Sciatic nerve (tissue), 2 donors: ENCODE measurements at places on chromosomes 16 and 17.

- no peak for DNase-seq
Observed at GRCh38 chr17:2363851-2364762, 26.8 kb downstream of the SGSM2 start.

DNA sequence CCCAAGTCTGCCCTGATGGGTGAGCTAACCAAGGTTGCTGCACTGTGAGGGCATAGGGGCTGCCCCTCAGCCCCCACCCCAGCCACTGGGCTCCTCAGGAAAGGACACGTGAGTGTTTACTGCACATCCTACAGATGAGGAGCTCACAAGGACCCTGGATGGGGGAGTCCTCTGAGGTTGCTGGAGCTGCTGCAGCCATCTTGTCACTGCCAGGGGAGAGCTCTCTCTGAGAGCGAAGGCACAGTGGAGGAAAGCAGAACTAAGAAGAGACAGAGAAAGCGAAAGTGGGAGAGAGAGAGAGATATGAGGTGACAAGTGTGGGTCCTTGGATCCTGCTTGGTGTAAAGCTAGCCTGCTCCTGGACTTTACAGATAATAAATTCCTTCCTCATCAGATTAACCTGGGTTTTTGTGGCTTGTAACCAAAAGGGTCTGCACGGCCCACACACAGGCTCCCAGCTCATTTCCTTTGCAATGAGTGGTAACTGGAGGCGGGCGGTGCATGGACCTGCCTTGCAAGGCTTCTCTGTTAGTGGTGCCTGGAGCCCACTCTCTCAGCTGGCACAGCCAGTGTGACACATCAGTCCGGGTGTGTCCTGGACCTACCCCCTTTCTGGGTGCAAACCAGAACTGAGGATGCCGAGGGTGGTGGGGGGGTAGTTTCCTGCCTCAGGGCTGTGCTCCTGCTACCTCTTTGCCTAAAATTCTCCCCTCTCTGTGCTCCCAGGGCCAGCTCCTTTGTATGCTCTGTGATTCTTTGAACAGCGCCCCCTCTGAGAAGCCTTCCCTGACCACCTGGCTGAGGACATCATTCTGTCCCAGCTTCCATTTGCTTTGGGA, 14.2 kb downstream of the SNX20 start:
- no peak for DNase-seq

- peak; percentile 10 for DNase-seq
Observed at GRCh38 chr17:6510321-6510977, 45.9 kb downstream of the PITPNM3 start.

DNA sequence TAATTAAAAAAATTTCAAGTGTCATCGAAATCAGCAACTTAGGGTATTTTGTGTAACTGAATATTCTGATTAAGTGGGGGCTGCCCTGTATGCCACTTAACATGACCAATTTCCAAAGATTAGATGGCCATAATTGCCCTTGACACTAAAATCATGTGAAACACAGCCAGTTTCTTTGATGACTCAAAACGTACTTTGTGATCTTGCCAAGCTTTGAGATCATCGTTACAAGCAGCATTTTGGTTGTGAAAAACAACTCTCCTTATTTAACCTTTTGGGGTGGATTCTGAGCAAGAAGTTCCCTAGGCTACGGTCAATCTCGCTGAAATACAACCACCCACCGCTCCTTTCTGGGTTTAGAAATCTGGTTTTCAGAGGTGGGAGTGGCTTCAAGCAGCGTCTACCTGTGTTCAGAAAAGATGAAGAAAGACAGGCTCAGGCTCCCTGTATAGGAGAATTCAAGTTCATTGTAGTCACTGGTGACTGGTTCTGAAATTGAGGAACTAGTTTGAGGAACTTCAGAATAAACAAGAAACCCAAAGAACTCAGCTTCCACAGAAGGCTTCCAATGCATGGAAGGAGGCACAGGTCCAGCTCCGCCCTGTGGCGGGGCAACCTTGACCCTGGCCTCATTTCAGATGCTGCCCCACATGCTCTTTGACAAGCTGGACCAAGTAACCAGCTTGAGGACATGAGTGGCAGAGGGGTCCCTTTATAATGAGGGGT, 9.4 kb downstream of the MAP3K14 start:
- DNase-seq: no peak

DNA sequence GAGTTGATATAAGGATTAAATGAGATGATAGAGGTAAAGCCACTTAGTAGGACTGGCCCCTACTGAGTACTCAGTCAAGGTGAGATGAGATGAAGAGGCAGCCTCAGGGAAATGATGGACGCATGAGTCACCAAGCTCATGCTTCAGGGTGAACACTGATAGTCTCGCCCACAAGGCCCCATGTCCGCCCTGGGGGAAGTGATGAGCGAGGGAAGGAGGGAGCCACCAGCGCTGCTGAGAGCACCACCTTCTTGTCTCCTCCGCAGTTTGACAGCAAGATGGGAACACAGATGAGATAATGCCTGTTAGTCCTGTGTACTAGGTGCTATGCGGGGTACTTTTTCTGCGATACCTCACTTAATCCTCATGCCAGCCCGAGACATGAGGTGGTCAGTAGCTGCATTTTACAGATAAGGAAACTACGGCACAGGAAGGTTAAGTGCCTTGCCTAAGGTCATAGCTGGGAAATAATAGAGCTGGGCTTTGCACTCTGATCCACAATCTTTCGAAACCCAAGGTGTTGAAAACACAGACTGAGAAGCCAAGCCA, 383.0 kb downstream of the CPPED1 start:
- DNase-seq: no peak

DNA sequence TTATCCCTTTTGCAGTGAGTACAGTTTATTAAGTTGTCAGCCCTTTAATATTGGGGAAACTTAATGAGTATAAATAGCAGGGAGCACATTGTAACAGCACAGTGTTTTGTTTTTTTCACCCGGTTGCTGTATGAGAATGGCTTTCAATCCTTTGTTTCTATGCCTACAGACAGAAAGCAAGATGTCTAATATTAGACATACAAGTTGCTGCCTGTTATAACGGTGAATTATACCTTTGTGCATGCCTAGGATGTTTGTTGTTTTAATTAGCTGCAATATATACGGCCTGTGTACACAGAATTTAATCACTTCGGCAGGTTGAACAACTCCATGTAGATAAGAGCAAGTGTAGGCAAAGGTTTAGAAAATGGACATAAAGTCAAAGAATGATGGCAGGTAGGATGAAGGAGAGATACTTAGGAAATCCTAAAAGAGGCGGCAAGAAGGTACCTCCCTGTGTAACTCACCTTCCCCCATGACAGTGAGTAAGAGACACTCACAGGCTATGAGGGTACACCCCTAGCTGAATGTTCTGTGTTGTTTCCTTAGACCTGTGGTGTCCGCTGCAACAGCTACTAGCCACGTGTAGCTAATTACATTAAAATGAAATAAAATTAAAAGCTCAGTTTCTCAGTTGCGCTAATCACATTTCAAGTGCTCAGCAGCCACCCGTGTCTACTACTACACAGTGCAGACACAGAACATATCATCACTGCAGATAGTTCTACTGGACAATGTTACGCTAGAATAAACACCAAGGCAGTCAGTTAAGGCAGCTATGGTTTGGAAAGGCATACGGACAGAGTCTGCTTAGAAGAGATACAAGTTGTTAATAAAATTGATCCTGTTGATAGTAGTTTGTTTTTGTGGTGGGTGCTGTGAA, 10.9 kb downstream of the SLC7A6OS start:
- DNase-seq: no peak

DNA sequence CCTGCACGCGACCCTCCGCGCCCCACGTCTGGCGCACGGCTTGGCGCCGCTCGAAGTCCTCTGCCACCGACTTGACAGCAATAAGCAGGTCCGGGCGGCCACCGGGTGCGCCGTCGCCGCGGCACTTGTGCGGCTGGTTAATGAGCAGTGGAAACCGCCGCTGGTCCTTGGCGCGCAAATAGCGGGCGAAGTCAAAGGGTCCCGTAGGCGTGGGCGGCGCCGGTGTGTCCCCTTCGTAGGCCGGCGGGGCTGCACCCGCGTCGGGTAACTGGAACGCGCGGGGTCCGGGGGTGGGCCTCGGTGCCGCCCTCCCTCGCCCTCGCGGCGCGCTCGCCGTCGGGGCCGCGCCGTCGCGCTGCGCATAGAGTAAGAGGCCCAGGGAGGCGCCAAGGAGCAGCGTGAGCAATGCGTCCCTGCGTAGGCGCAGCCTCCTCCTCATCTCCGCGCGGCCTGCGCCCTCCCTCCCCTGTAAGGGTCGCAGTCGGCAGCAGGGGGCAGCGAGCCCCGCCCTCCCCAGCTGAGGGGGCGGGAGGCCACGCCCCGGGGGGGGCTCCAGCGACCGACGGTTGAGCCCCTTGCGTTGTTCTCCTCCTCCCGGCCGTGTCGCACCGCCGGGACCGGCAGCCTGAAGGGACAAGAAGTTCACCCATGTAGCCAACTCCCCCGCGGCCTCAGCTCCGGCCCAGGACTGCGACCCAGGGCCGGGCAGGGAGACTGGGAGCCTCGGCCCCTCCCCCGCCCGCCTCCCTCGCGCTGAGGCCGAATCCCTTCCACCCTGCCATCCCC, 558 bp downstream of the B3GNT9 start:
- no peak for DNase-seq

GRCh38 chr17:59757470-59757869, 50.0 kb downstream of the VMP1 start:
- DNase-seq: no peak
